ENCODE measurements at places on chromosomes 13 and 19.

DNA sequence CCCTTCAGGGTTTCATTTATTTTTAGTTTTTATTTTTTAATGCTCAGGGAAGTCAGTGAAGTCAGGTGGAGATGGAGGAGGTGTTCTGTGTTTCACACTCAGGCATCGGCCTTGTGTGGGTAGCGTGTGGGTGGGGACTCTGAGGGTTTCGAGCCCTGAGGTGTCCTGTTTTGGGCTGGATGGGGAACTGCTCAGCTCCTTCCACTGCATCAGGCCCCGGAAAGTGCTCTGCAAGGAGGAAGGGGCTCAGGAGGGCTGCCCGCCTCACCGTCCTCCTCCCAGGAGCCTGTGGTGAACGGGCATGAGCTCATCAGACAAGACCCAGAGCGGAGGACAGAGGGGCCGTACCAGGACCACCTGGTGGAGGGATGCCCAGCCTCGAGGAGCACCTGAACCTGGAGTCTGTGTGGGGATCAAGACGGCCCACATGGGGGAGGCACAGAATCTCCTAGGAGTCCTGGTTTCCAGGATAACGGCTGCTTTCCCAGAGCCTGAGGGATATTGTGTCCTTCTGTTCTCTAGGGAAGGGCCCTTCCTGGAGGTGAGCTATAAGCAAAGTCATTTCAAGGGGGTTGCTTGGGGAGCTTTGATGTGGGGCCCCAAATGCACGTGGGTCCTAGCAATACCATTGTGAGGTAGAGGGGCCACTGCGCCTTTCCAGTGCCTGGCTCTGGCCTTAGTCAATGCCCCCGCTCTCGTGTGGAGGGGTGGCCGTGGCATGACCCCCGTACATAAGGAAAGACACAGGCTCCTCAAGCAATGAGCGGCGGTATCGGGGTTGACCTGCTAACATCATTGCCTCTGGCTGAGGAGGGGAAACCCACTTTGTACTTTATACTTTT, 13.5 kb upstream of the GAS6 start:
- DNase-seq: no peak

DNA sequence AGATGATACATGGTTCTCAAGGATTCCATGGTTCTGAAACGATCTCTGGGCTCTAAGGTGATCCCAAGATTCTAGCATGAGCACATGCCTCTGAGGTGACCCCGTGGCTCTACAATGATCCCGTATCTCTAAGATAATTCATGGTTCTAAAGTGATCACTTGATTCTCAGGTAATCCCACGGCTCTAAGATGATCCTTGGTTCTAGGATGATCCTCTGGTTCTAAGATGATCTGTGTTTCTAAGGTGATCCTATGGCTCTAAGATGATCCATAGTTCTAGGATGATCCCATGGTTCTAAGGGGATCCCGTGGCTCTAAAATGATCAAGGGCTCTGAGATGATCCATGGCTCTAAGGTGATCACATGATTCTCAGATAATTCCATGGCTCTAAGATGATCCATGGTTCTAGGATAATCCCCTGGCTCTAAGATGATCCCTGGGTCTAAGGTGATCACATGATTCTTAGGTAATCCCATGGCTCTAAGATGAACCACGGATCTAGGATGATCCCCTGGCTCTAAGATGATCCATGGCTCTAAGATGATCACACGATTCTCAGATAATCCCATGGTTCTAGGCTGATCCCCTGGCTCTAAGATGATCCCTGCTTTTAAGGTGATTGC, 21.3 kb downstream of the NUMBL start:
- DNase-seq: no peak

DNA sequence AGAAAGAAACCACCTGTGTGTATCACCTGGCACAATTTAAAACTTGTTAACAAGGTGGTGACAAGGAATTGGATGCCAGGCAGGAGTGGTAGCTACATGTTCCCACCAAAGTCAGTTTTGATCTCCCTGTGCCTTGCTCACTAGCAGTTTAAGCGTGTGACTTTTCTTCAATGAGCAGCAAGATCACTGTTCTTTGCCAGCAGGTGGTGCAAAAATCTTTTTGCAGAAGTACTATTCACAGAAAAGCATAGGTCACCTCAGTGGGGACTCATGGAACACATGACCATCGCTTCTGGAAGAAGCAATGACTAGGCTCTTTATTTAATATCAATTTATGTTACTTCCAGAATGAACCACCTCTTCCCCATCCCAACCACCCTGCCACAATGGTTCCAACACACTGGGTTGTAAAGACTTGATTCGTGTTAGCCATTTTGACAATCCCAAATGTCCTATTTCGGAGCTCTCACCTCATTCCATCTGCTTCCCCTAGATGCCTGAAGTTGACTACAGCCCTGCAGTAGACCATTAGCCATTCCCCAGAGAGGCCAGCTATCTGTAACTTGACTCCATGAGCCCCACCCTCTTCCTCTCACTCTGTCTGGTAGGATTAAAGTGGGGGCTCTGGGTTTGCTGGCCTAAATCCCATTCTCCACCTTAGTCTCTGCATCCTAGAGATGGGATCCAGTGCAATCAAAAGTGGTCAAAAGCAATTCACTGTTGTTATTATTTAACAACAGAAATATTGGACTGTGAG, 59.1 kb upstream of the TNFRSF19 start:
- no peak for DNase-seq

DNA sequence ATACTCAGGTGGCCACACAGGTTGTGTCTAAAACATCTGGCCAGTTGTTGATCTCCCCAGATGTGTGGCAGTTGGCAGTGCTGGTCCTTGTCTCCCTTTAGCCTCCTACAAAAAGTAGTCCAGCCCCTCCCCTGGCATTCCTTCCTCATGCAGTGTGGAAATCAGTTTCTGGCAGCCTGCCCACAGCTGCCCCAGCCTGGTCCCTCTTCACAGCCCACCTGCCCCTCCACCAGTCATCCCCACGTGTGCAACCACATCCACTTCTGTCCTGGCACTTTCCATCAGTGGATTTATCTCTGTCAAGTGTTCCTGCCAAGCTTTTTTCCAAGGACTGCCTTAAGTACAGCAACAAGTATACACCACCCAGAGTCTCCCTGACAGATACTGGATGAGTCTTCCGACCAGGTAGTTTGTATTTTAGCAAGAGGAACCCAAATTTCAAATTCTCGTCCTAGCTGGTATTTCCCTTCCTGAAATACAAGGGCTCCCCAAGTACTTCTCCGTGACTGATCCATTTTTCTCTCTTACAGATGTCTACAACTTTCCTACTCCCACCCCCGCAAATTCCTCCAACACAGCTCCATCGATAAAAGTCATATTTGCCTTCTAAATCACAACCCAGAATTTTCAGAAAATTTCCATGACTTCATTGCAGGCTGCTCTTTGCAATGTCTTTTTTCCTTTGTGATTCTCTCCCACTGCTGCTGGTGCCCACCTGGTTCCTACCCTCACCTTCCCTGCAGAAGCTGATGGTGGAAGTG, 313.5 kb downstream of the FOXO1 start:
- no peak for DNase-seq

DNA sequence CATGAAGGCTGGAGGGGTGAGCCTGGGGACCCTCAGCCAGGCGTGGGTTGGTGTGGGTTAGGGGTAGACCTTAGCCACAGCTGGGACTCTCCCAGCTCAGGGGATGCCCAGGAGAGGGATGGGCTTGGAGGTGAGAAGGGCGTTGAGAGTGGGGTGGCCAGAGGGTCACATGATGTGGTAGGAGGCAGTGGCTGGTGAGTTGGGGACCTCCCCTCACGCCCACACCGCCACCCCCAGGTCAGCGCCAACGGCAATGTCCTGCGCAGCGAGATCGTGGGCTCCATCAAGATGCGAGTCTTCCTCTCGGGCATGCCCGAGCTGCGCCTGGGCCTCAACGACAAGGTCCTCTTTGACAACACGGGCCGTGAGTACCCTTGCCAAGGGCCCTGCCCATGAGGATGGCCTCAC, 28.5 kb downstream of the AP1M1 start:
- no peak for DNase-seq

DNA sequence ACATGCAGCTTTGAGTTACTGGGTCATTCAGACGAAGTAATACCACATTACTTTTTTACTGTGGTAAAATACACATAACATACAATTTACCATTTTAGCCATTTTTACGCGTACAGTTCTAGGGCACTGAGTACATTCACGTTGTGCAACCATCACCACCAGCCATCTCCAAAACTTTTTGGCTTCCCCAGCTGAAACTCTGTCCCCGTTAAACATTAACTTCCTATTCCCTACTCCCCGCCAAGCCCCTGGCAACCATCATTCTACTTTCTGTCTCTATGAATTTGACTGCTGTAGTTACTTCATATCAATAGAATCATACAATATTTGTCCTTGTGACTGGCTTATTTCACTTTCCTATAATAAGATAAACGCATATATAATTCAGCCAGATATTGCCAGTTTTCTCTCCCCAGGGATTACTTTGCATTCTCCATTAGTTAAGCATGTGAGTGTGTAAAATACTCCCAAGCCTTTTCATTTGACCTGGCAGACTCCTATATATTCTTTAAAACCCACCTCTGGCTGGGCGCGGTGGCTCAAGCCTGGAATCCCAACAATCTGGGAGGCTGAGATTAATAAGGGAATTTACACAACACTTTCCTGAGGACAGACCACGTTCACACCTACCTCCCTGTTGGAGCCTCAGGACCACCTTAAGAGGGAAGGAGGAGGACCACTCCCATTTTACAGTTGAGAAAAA, 10.0 kb upstream of the CYP4F22 start:
- no peak for DNase-seq

DNA sequence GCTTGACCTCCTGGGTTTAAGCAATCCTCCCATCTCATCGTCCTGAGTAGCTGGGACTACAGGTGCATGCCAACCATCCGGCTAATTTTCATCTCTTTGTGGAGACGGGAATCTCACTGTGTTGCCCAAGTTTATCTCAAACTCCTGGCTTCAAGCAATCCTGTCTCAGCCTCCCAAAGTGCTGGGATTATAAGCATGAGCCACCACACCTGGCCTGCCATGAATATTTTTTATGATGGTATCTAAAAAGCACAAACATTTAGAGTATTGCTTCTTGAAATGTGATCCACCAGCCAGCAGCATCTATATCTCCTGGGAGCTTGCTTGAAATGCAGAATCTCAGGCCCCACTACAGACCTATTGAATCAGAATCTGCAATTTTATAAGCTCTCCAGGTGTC, 111.2 kb upstream of the CLDN10 start:
- DNase-seq: no peak

- no peak for DNase-seq
Measured at GRCh38 chr13:37039896-37040295, 19.6 kb downstream of the SUPT20H start.

GRCh38 chr19:10431943-10432735, 11.8 kb downstream of the PDE4A start:
- DNase-seq: no peak

DNA sequence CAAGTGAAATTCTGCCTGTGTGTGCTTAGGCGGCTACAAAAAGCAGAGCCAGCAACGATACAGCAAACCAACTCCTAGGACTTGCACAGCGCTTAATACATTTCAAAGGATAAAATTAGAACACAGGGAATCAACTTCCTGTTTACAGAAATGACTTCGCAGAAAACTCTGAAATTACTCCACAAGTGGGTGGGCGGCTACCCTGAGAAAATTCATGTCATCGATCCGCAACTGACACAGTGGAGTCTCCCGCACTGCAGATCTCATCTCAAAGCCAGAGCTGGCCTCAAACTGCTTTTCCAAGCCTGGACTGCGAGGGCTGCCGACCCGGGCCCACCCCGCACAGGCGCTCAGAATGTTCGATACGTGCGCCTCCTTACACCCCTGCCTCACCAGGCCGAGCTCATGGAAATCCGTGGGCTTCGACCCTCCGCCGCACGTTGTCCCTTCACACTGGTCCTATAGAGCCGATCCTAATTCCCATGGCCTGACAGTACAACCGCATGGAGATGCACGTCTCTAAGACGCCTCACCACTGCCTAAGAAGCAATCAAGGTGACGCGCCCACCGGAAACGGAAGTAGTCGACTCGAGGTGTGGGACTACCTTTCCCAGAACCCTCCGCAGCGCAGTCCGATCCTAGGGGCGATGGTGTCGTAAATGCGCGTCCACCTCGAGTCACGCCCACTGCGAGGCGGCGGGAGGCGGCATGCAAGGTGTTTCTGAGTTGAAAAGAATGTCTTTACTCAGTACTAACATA, at the start of gene ZNF229:
Gene ZNF229 (minus strand): TSS at position 557 of the 759 bp plus-strand sequence. CDS start 5,625 bp downstream, outside the sequence.
- DNase-seq: peak; percentile 70

DNA sequence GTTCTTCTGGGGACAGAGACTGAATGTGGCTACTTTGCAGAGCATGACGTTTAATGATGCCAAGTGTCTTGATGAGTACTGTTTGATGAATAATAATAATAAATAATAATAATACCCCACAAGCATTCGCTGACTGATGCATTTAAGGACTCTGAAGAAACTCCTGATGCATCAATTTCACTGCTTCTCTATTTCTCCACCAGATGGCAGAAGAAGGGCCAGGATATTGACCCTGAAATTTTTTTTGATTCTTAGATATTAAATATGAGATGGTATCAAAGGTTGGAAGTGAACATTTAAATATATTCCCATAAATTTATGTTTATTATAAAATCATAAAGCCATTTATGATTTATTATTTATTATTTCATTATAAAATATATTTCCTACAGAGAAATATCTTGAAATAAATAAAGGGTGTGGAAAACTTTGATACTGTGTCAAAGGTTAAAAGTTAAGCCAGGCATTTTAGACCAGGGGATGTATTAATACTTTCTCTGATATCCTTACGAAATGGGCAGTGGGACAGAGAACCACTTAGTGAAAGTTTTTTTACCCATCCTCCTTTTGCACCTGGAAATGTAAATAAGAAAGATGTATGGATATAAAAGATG, 170.9 kb downstream of the LACC1 start:
- DNase-seq: no peak

DNA sequence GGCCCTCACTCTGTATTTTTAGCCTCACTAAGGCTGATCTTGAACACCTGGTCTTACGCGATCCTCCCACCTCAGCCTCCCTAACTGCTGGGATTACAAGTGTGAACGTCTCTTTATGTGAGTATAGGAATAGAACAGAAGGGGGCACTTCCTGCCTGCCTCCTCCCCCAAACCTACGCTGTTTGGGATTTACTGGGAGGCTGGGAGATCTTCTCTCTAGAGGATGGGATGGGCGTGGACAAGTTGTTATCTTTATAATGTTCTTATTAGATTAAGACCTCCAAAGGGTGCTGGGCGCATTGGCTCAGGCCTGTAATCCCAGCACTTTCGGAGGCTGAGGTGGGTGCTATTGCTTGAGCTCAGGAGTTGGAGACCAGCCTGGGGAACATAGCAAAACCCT, 2.9 kb upstream of the CSNK1G2 start:
- no peak for DNase-seq

DNA sequence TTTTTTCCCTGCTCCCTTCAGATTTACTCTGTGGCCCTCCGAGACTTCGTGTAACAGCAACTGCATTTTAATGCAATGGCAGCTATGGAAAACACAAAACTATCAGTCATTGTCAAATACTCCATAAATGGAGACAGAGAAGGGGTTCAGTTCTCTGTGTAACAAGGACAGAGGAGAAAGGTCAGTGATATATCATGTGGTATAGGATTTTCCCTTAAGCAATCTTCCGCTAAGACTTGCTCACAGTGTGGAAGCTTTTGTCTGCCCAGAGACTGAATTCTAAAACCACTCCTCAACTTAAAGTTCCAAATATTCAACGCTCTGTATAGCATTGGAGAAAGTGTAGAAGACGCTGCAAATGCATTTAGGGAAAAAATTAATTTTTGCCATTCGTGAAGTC, 111.3 kb upstream of the EDNRB start:
- DNase-seq: no peak
